T-cell (primary cell): ENCODE measurements at places on chromosomes 2 and 18.

DNA sequence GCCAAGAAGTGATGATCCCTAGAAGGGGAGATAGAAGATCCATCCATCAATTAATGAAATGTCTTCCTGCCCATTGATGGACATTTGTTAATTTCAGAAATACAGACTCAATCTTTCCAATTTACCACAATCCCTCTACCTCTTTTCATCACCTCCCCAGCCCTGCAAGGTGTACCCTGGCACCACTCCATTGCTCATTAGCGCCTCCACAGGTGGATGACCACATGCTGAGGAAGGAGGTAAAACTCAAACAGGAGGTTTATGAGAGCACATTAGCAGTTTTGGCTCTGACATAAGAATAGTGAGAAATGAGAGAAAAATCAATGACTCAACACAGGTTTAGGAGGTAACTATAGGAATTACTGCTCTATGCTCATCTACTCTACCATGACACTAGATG lies 208.0 kb downstream of the C1D start:
- no peak for DNase-seq

- DNase-seq = no peak
Observed at GRCh38 chr2:69685321-69686048, 41.9 kb upstream of the AAK1 start.

- DNase-seq = no peak
Observed at GRCh38 chr2:233221378-233222063, 30.0 kb upstream of the ATG16L1 start.

GRCh38 chr18:50706651-50707050 lies 113.2 kb downstream of the MRO start:
- DNase-seq = no peak

DNA sequence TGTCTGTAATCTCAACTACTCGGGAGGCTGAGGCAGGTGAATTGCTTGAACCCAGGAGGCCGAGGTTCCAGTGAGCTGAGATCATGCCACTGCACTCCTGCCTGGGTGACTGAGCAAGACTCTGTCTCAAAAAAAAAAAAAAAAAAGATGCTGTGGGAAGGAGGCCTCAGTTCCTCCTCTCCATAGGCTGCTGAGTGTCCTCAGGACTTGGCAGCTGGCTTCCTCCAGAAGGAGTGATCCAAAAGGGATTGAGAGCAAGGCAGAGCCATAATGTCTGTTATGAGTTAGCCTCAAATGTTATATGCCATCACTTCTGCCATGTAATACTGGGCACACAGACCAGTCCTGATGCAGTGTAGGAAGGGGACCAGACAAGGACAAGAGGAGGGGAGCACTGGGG lies 6.6 kb upstream of the NPC1 start:
- DNase-seq = no peak

- DNase-seq = no peak
Observed at GRCh38 chr2:129329574-129329973, 649.9 kb upstream of the RAB6C start.

- DNase-seq = no peak
Observed at GRCh38 chr2:128202791-128203190, 111.8 kb downstream of the UGGT1 start.

DNA sequence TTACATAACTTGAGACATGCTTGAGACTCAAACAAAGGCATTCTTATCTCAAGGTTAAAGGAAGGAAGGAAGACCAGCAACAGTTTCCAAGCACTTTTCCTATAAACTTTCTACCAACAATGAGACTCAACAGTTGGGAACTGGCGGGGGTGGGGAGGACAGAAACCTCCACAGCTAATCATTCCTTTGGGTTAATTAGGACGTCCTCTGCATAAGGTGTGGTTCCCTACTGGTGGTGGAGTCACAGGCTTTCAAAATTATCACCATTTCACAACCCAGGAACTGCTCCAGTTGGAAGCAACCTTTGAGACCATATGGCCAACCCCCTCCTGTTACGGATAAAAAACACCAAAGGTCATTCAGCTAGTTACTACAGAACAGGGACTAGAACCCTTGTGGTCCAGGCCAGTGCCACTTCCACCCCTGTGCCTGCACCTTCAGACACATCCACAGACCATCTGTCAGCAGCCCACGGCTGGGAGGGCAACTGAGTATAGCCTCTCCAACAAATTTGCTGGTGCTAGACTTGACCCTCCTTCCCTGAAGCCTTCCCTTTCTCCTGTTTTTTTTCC lies 30.1 kb upstream of the ATL2 start:
- no peak for DNase-seq

- DNase-seq = no peak
Observed at GRCh38 chr2:219521066-219521880, 7.0 kb downstream of the ASIC4 start.

- no peak for DNase-seq
Observed at GRCh38 chr2:9519250-9519649, 36.4 kb downstream of the ADAM17 start.

GRCh38 chr2:229009816-229010215 lies 261.3 kb downstream of the PID1 start:
- no peak for DNase-seq

GRCh38 chr18:57404345-57404744 lies 30.8 kb upstream of the ONECUT2 start:
- no peak for DNase-seq

- DNase-seq = no peak
Observed at GRCh38 chr2:9187620-9188214, 18.9 kb upstream of the ASAP2 start.

GRCh38 chr18:76466410-76466991 lies 28.5 kb downstream of the ZNF516 start:
- DNase-seq = no peak

DNA sequence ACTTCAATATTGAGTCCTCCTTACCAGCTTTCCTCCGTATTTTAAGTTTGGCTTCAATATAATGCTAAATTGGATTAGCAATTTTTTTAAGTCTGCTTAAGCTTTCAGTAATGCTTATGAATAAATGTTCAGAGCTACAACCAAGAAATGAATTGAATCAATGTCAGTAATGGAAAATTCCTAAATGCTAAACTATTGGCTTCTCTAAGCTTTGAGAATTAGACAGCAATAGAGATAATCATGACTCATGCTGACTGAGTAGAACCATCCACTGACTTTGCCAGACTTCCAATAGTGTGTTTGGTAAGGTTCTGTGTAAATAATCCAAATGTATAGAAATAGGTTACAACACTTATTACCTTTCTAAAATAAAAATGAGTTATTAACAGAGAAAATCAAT lies 8.9 kb upstream of the PDE1A start:
- DNase-seq = no peak

GRCh38 chr2:393711-394696 lies 106.1 kb upstream of the ALKAL2 start:
- peak; percentile 76 for DNase-seq

- no peak for DNase-seq
Observed at GRCh38 chr2:149226790-149227189, 103.6 kb upstream of the LYPD6 start.

- DNase-seq = no peak
Observed at GRCh38 chr2:216006164-216006663, 7.1 kb downstream of the MREG start.

- DNase-seq = no peak
Observed at GRCh38 chr2:106020032-106020431, 174.1 kb downstream of the UXS1 start.

DNA sequence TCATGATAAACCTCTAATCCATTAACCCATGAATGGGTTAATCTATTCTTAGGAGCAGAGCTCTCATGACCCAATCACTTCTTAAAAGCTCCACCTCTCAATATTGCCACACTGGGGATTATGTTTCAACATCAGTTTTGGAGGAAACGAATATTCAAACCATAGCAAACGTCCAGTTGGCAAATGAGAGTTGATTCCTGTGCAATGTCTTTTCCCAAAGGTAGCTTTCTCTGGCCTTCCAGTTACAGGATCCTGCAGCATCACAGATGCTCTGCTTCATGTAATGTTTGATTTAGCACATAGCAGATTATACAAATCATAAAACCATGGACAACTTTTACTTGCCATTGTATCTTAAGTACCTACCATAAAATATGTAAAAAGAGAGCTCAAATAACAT lies 481.0 kb downstream of the TNS1 start:
- DNase-seq = no peak

DNA sequence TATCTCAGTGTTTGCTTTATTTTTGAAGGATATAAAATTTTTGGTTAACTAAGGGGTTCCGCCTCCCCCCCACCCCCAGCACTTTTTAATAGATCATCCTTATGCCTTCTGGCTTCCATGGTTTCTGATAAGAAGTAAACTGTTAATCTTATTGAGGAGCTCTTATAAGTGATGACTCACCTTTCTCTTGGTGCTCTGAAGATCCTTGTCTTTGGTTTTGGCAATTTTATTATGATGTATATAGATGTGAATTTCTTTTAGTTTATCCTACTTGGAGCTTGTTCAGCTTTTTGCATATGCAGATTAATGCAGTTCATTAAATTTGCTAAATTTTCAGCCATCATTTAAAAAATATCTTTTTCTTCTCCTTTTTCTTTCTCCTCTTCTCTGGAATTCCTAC lies 91.7 kb upstream of the CTAGE1 start:
- DNase-seq = no peak

DNA sequence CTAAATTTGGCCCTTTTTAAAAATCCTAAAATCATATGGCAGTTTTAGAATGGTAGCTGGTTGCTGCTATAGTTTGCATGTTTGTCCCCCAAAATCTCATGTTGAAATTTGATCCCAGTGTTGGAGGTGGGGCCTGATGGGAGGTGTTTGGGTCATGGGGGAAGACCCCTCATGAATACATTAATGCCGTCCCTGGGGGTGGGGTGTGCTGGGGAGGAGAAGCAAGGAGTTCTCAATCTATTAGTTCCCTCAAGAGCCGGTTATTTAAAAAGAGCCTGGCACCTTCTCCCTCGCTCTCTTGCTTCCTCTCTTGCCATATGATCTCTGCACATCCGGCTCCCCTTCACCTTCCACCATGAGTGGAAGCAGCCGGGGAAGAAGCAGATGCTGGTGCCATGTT lies 20.8 kb downstream of the GPATCH11 start:
- no peak for DNase-seq

GRCh38 chr18:35573531-35573930 lies 8.0 kb upstream of the GALNT1 start:
- DNase-seq = no peak

GRCh38 chr2:37665043-37665442 lies 6.4 kb downstream of the CDC42EP3 start:
- DNase-seq = no peak

DNA sequence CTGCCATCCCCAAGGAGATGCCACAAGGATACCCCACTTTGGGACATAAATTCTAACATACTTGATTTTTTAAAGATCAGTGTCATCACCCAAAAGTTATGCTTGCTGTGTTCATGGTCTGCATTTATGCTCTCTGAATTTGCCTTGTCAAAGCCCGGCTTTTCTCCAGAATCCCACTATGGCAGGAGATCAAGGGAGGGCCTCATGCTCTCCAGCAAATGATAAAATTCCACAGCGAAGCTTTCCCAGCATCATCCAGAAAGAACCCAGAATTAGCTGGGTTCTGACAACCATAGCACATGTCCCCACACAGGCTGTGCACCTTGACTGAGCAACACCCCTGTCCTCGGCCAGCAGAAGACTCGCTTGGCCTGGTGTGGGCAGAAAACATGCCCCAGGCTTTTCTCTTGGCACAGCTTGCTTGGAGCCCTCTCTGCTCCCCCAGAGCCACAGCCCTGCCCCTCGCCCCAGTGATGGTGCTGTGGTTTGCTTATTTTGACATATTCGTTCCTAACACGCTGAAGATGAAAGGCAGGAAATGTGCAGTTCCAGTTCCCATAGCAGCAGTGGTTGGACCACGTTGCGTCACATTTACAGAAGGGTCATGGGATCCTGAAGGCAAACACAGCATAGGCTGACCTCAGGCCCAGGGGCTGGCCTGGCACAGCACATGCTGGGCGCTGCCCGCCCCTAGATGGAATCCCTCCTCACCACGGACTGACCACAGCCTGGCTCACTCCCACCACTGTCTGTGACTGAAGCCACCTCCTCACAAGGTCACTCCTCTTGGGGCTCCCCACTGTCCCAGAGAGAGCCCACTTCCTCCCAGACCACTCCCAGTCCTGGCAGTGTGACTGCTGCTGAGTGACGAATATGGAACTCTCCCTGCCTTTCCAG lies 14.1 kb upstream of the CHRNA1 start:
- DNase-seq = peak; percentile 87

DNA sequence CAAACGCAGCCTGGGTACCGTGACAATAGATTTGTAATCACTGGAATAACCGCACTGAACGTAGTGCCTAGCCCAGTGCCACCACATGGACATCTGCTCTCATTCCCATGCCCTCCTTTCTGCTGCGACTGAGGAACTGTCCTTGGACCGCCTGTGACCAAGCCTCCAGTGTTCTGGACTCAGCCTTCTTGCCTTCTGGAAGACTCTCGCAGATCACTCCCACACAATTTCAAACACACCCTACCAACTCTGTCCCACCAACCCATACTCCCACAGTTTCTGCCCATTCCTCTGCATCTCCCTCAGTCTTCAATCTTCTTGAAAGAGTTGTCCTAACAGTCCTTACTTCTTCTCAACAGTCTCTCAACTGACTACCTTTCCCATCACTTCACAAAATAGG lies 2.1 kb downstream of the RNF149 start:
- no peak for DNase-seq

GRCh38 chr2:42960842-42961180 lies 168.4 kb upstream of the HAAO start:
- DNase-seq = no peak

DNA sequence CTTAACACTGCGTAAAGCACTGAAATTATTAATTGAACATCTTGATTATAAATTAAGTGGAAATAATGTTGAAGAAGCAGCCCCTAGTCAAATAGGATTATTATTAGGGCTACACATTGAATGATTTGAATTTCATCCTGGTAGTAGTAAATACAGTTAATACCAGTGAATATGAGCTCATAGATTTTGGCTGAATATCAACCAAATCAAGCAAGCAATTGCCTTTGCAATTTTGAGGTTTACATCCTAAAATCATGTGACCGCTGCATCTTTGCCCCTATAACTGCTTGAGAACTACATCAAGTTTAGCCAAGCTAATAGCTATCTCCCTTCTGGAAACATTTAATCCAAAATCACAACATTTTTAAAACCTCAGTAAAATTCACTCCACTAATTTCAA lies 801.2 kb upstream of the PIK3C3 start:
- no peak for DNase-seq

GRCh38 chr18:11052800-11053199 lies 96.6 kb downstream of the PIEZO2 start:
- DNase-seq = no peak

- no peak for DNase-seq
Observed at GRCh38 chr2:106890606-106891005, 4.6 kb upstream of the ST6GAL2 start.

GRCh38 chr2:105118960-105119359 lies 81.1 kb downstream of the MRPS9 start:
- no peak for DNase-seq

DNA sequence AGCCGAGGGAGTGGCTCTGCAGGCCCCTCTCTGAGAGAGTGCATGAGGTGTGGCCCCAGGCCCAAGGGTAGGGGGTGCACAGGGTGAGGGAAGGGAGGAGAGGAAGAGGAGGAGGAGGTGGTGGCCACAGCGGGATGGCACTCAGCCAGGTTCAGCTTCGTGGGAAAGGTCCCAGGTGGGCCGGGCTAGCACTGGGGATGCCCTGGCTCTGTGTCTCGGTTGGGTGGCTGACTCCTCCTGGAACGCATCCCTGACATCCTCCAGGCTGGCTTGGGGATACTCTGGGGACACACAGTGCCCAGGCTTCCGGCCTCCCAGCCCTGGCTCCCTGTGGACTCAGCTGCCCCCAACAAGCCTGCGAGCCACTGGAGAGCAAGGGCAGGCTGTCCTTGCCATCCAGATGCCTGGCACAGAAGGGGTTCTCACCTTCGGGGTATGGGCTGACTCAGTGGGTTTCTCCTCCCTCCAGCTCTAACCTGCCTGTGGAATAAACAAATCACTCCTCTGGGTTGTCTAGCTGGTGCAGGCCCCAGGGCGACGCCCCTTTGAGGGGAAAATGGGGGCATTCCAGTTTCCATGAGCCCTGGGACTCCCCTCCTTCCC lies 582 bp upstream of the ZAP70 start:
- no peak for DNase-seq
